IPS DF 6.9 (cell line): ENCODE measurements at places on chromosomes 16 and 17.

- peak; percentile 35 for DNase-seq
Measured at GRCh38 chr17:79082311-79083190, 7.9 kb downstream of the ENGASE start.

- no peak for DNase-seq
Measured at GRCh38 chr17:14780097-14780651, 479.3 kb downstream of the HS3ST3B1 start.

GRCh38 chr17:33689725-33690124 is 396.6 kb upstream of the ASIC2 start:
- DNase-seq: no peak

GRCh38 chr17:30812218-30813177 is 12.0 kb downstream of the CRLF3 start:
- no peak for DNase-seq

DNA sequence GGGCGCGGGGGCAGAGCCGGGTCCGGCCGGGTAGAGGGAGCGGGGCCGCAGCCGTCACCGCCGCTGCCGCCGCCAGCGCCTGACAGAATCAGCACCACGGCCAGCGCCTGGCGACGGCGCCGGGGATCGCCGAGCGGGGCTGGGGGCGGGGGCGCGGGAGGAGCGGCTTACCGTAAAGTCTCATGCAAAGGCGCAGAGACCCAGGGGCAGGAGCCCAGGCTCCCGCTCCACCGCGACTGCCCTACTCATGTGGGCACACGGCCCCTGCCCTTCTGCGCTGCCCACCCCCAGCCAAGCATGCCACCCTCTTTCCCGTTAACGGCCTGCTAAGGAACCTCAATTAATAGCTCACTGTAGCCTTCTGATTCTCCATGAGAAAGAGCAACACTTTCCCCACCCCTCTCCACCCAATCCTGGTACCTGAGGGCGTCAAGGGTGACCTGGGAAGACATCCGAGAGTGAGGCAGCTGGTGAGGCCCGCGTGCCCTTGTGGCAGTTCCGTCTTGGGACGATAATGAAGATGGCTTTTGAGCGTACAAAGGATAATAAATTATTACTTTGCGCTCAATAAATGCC is at the start of gene SEZ6:
Gene SEZ6, minus strand, starts transcription at position 98 of the 576 bp plus-strand sequence. CDS start 164 bp downstream, outside the sequence.
- DNase-seq: no peak

GRCh38 chr17:81518785-81519283 is 6.2 kb upstream of the ACTG1 start:
- DNase-seq: no peak

DNA sequence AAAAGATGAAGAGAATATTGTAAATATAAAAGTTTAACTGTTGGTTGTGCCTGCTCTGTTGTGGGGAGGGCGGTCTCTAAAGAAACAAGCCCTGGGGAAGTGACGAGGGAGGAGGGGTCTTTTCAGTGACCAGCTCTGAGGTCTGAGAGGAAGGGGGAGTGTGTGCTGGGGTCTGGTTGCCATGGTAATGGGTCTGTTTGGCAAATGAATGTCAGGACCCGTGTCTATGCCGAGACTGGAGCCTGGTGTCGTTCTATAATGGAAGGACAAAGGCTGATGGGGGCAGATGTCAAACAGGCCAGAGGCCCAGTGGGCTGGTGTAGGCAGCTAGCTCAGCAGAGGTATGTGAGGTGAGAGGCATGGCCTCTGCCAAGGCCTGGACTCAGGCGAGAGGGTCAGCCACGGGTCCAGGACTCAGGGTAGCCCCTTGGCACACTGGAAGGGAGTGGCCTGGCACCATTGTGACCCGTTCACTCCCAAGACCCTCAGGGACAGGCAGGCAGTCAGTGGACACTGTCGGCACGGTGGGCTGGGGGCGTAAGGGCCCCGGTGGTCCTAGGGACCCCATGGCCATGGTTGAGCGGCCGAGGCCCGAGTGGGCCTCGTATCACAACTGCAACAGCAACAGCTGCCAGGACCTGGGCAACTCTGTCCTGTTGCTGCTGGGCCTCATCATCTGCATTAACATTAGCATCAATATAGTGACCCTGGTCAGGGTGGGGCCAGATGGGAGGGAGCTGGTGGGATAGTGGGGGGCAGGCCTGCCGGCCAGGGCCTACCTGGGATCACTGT is at the start of gene SPEM1:
Gene SPEM1, plus strand, starts transcription at position 506 of the 792 bp plus-strand sequence. Its CDS starts 61 bp downstream, at position 567.
- DNase-seq: no peak

GRCh38 chr16:89330177-89330856 is 112.8 kb downstream of the ZNF778 start:
- no peak for DNase-seq
